ENCODE measurements at places on chromosomes 16 and 17. TPM values are rescaled to one million over a fixed set of nuclear protein-coding genes. Genes with fewer than 3 reads are reported as not detected.

Gene MMP25
- 0.55 TPM for total RNA-seq

DNA sequence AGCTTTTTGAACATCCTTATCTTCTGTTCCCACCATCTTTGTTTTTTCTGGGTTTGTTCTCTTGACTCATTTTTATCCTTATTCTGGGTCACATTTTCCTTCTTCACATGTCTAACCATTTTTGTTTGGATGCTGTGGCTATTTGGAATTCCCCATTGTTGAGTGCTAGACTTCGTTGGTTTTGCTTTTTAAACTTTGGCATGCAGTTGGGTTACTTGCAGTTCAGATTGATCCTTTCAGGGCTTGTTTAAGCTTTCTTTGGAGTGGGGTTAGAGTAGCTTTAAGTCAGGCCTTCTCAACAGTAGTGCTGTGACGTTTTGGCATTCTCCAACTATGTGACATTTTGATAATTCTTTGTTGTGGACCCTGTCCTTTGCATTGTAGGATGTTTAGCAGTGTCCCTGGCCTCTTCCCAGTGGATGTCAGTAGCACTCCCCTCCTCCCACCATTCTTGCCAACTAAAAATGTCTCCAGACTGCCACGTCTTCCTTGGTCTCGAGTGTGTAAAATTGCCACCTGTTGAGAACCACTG, 21.1 kb downstream of the PRMT7 start:
- H3K4me1 ChIP-seq, result peaks cover 23% of the 10 kb centered on the region
- H3K36me3 ChIP-seq, result peaks cover 47% of the 10 kb centered on the region
- H3K27ac ChIP-seq, result peak overlapping the region; percentile 67
- no peaks in the 10 kb centered on the region for H3K27me3 ChIP-seq

DNA sequence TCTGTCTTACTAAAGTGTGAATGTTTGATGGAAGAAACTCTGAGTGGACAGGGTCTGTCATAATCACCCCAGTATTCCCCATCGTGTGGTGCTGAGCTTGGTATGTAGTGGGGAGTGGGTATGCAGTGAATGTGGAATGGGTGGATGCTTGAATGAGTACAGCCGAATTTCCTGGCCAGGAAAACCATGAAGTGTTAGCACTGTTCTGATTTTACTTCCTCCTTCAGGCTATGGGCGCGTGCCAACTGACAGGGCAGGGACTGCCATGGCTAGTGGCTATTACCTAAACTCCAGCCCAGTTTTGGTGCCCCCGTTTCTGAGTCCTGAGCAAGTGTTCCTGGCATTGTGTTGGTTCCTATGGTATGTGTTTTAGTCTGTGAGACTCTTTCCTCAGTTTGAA, 48.6 kb downstream of the PRKCA start:
- peaks cover 16% of the 10 kb centered on the region for H3K36me3 ChIP-seq
- no peak for DNase-seq
- peaks cover 82% of the 10 kb centered on the region for H3K4me1 ChIP-seq
- no peaks in the 10 kb centered on the region for H3K27me3 ChIP-seq
- peak overlapping the region; percentile 33 for H3K27ac ChIP-seq

GRCh38 chr16:77143364-77143763, 47.6 kb upstream of the MON1B start:
- DNase-seq, result no peak
- H3K27me3 ChIP-seq, result peaks cover 10% of the 10 kb centered on the region
- no peak overlapping the region for H3K27ac ChIP-seq
- no peak overlapping the region for H3K4me3 ChIP-seq
- no peaks in the 10 kb centered on the region for H3K4me1 ChIP-seq

DNA sequence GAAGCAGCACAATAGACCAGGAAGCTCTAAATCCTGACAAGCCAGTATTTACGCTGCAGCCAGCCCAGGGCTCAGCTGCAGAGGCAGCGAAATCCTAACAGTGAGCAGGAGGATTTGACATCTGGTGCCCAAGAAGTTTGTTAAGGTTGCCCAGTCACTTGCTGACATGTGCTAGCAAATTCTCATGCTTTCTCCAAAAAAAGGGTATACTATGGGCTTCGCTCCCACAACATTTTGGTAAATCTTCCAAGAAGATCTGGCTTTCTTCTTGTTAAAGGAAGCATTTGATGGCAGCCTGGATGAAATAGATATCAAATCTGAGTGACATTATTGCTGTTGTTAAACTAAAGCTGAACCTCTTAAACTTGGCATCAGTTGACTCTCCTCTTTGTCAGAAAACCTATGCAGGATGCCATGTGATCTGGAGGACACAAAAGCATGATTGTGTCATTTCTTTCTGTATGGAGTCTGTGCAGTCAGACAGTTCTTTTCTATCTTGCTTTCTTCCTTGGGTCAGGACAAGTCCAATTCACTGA, 949.7 kb upstream of the RBFOX1 start:
- no peaks in the 10 kb centered on the region for H3K4me1 ChIP-seq
- no peak overlapping the region for H3K4me3 ChIP-seq
- H3K27ac ChIP-seq, result no peak overlapping the region
- H3K36me3 ChIP-seq, result no peaks in the 10 kb centered on the region

DNA sequence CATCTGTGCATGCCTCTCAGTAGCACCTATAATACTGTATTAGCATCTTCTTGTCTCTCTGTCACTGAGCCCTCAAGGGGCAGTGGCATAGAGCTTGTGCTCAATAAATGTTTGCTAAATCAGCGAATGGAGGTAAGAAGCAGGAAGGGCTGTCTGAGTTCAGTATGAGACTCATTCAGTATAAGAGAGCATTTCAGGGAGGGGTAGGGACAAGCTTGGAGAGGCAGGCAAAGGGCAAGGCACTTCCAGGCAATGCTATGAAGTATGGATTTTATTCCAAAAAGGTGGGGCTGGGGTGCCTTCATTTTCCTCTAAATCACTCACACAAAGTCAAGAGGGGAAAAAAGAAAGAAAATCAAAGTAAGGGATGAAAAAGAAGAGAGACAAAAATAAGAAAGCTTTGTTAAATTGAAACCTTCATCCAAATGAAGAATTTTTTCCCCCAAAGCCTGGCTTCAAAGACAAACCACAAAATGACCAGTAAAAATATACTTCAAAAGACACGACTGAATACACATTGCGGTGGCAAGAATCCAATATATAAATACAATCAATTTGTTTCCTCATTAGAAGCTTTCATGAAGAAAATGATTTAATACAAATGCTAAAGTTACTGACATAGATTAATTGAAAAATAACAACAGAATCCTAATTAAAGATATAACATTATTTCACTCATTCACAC, 51.2 kb downstream of the SKAP1 start:
- peaks cover 12% of the 10 kb centered on the region for H3K4me1 ChIP-seq
- H3K27ac ChIP-seq, result no peak overlapping the region
- H3K4me3 ChIP-seq, result no peak overlapping the region
- H3K36me3 ChIP-seq, result peaks cover 28% of the 10 kb centered on the region
- DNase-seq, result no peak
- H3K27me3 ChIP-seq, result no peaks in the 10 kb centered on the region

Gene PITPNC1
- 56.3 TPM for total RNA-seq

Gene DDX5
- total RNA-seq, result 575 TPM

Gene ABCA6
- not detected for total RNA-seq

DNA sequence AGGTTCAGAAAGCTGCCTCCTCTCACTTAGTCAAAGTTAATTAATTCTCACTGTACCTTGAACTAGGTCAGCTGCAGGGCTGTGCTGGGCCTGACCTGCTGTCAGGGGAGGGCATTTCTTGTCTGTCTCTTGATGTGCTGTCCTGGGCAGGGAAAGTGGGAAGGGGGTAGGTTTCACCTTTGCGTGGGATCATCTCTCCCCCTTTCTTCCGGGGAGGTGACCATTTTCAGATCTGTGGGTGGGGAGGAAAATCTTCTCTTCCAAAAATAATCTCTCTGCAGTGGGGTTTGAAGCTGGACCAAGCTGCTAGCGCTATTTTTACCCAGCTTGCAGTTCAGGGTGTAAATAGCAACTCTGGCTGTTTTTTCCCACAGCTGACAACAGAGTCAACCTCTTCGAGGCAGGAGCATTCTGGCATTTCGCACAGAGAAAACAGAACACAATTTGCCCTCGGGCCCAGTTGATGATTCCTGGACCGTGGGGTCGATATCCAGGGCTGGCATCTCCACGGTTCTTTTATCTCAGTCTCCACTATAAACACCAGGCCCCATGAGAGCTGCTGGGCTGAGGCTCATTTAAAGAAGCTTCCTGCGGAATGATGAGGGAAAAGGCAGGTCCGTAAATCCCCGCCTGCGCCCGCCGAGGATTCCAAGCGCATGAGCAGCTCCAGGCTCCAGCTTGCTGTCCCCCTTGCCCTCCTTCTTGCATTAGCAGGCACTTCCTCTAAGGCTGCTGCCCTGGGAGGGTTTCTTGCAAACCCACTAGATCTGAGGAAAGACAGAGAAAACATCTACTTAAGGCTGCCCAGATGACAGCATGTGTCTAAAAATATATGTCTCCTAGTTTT, 93.9 kb downstream of the YPEL2 start:
- no peak overlapping the region for H3K27ac ChIP-seq
- no peak overlapping the region for H3K4me3 ChIP-seq
- H3K27me3 ChIP-seq, result no peaks in the 10 kb centered on the region
- peaks cover 19% of the 10 kb centered on the region for H3K4me1 ChIP-seq
- DNase-seq, result no peak
- no peaks in the 10 kb centered on the region for H3K36me3 ChIP-seq

GRCh38 chr17:68378268-68379176, 78.8 kb downstream of the WIPI1 start:
- H3K36me3 ChIP-seq, result no peaks in the 10 kb centered on the region
- H3K4me1 ChIP-seq, result peaks cover 6% of the 10 kb centered on the region
- H3K4me3 ChIP-seq, result no peak overlapping the region

GRCh38 chr17:38897671-38898290, 27.6 kb upstream of the LASP1NB start:
- peaks cover 70% of the 10 kb centered on the region for H3K4me1 ChIP-seq
- H3K27me3 ChIP-seq, result no peaks in the 10 kb centered on the region
- H3K36me3 ChIP-seq, result peaks cover 48% of the 10 kb centered on the region
- peak overlapping the region; percentile 70 for H3K4me3 ChIP-seq
- H3K27ac ChIP-seq, result peak overlapping the region; percentile 98

Gene BANP
- total RNA-seq, result 35.2 TPM

Gene KRT33A
- not detected for total RNA-seq

Gene MT1A
- 0.74 TPM for total RNA-seq

DNA sequence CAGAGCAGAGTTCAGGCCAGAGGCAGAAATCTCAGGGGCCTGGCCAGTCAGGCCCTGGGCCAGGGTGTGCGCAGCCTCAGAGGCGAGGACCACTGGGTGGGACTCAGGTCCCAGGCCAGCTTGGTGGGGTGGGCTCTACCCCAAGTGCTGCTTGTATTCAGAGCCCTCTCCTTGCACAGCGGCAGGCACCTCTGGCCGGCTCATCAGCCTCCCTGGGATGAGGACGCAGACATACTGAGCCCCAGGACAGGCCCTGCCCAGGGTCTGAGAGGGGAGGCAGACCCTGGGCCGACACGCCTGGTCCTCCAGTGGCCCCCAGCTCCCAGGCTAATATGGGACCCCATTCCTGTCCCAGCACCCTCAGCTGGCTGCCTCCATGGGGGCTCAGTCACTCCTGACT, 7.6 kb upstream of the IL27 start:
- no peaks in the 10 kb centered on the region for H3K36me3 ChIP-seq
- no peak for DNase-seq
- no peaks in the 10 kb centered on the region for H3K4me1 ChIP-seq
- no peak overlapping the region for H3K4me3 ChIP-seq

Gene ZNF385C
- 0.23 TPM for total RNA-seq

DNA sequence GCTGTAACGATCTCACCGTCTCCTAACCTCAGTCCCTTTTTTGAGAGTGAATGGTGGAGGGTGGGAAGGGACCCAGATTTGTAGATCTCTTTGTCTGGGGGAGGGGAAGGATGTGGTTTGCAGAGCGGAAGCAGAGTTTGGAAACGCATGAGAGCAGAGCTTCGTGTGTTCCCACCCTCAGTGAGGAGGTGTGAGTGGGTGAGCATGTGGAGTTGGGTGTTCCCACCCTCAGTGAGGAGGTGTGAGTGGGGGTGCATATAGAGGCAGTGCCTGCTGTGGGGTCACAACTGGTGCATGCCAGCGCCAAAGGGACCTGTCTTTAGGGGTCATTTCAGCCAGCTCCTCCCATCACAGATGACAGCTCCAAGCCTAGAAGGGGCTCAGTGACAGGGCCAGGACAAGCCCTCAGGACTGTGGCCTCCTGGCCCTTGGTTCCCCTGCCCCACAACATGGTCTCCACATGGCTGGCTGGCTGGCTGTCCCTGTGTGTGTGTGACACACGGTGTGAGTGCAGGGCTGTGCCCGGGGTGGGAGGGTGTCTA, 1.8 kb upstream of the CISD3 start:
- H3K27ac ChIP-seq, result peak overlapping the region; percentile 100
- no peaks in the 10 kb centered on the region for H3K27me3 ChIP-seq
- H3K4me3 ChIP-seq, result peak overlapping the region; percentile 69
- peak; percentile 75 for DNase-seq
- H3K4me1 ChIP-seq, result peaks cover 73% of the 10 kb centered on the region
- H3K36me3 ChIP-seq, result peaks cover 35% of the 10 kb centered on the region

Gene SLC12A3
- not detected for total RNA-seq

GRCh38 chr16:71811261-71811803, 2.7 kb upstream of the AP1G1 start:
- no peak overlapping the region for H3K4me3 ChIP-seq
- H3K27me3 ChIP-seq, result no peaks in the 10 kb centered on the region
- DNase-seq, result no peak

Gene RETREG3
- total RNA-seq, result 28.3 TPM

GRCh38 chr16:2460391-2460713, 443 bp downstream of the TEDC2 start:
- no peak for DNase-seq
- H3K27ac ChIP-seq, result no peak overlapping the region
- no peaks in the 10 kb centered on the region for H3K27me3 ChIP-seq
- H3K4me3 ChIP-seq, result peak overlapping the region; percentile 73
- H3K4me1 ChIP-seq, result peaks cover 6% of the 10 kb centered on the region

DNA sequence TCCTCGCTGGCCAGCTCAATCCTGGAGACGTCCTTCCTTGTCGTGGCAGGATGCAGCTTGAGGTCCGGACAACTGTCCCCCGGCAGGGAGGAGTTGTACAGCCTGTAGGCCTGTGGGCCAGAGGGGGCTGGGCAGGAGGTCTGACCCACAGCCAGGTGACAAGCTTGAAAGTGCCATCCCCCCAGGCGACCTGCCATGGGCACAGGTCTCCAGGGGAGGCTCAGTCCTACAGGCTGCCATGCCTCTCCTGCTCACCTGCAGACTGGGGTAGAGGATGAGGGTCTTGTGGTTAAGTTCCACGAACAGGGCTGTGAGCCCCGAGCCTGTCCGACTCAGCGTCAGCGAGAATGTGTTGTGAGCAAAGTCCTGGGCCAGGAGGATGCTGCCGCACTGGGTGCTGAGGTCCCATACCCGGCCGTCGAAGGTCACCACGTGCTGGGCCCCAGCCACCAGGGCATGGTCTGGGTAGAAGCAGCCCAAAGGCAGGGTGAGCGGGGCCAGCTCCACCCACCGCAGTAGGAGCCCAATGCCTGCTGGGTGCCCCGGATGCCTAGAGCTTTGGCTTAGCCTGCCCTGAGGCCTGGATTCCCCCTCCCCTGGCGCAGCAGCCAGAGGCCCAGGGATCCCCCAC, 39.8 kb downstream of the RMI2 start:
- peaks cover 2% of the 10 kb centered on the region for H3K36me3 ChIP-seq
- no peak for DNase-seq
- no peak overlapping the region for H3K27ac ChIP-seq
